Stimulated activated CD4-positive, alpha-beta T cell treated with anti-CD3 and anti-CD28 coated beads, Interleukin-1b, Interleukin-23, amount 100 ng/mL, for 24 hours (primary cell): ENCODE measurements at places on chromosomes 3 and 15.
A peak's percentile ranks its signal among the peaks of the same experiment; 100 is the strongest.

DNA sequence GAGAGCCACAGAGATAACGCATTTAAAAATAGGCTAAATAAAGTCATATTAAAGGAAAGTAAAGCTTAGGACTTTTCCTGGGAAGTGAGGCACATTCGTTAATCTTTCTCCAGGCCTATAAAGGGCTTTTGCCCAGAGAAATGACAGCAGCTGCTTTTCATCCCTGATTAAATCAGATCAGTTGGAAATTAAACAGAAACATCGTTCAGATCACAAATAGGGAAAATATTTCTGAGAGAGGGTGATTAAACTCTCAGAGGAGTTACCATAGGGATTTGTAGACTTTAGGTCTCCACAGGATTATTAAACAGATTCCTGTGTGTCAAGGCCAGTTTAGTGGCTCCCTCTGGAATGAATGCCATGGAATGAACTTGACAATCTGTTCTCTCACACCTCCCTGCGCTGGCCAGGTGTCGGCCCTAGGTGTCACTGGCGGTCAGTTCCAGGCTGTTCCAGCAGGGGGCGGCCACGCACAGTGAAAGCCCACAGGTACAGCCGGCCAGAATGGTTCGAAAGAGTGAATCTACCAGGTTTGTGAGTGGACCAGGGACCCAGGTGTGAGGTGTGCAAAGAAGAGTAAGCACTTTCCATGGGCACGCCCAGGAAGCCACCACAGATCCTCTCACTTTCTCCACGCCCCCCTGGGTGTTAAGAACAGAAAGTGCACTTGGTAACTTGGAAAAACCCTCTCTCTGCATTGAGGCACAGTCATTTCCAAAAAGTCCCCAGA lies 253.0 kb upstream of the RASGRP1 start:
- DNase-seq: peak; percentile 55

- no peak for DNase-seq
Observed at GRCh38 chr3:141055536-141056445, 4.6 kb downstream of the SPSB4 start.

- no peak for DNase-seq
Observed at GRCh38 chr15:80620931-80621330, 74.2 kb upstream of the ABHD17C start.

GRCh38 chr15:60255390-60255789 lies 142.4 kb downstream of the ANXA2 start:
- DNase-seq: no peak

DNA sequence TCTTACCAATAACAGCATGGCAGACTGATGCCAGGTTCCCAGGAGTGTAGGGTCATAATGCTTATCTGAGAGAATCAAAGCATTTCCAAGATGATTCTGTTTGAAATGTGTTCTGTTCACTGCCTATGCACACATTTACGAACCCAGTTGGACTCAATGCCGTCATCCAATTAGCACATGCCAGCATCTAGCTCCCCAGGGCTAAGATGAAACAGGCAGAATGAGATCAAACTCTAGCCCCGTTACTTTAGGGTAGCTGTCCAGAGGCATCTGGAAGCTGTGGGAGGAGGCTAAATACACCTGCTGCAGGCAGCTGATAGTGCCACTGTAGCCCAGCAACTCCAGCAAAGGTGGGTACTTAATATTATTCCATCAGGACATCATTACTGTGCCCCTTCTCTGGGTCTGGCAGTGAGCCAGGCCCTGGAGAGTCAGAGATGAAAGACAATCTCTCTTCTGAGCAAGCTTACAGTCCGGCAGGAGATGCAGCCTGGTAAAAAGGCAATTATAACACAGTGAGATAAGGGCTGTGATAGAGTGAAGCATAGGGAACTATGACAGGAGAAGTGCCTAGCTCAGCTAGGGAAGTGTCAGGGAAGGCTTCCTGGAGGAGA lies 156.4 kb upstream of the PPP2R3A start:
- DNase-seq: no peak

GRCh38 chr3:143822374-143822773 lies 25.9 kb downstream of the SLC9A9 start:
- no peak for DNase-seq

GRCh38 chr3:195440379-195440778 lies 2.4 kb downstream of the ACAP2 start:
- DNase-seq: no peak

DNA sequence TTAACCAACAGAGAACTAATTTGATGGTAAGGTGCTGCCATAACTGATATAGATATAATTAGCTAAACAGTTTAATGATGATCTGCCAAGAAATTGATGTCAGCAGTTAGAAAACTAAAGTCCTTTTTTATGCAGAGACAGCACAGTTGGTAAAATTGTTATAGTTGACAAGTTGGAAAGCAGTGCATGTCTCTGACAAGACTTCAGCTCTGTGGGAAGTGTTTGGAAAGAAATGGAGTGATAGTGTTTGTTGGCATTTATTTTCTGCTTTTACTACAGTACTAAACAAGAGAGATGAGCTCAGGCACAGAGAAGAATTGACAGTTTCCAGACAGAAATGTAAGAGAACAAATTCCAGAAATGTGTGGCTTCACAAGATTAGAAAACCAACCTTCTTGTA lies 523.5 kb upstream of the BCHE start:
- no peak for DNase-seq

- DNase-seq: no peak
Observed at GRCh38 chr3:20488151-20488550, 302.1 kb upstream of the SGO1 start.

DNA sequence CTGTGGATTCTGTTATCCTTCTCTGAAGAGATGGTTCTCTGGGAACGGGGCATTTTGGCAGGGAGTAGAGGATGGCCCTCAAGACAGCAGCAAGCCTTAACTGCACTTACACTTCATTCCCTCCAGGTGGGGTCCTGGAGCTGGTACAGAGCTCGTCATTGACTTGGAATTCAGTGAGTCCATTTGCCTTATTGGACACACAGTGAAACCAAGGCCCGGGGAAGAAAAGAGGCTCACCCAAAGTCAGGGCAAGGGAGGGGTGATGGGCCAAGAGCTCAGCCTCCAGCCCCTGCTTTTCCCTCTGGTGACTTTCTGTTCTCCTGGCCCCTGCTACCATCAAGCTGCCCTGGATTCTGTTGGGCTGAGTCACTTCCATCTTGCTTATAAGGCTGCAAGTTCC lies 125.6 kb downstream of the ETFA start:
- no peak for DNase-seq

GRCh38 chr3:56962206-56962605 lies 98.3 kb upstream of the SPATA12 start:
- no peak for DNase-seq

DNA sequence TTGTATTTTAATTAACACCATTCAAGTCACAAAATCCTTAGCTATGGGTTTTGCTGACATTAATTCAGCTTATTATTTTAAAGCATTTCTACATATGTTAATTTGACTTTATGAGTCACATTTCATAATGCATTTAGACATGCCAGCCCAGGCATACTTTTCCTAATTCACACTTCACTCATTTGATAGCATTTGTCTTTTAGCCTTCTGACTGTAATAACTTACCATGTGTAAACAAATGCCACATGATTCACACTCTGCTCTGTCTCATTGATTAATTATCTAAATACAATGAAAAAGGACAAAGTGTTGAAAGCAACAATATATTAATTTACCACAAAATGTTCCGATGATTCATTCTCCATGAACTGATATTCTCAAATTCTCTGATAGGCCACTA lies 927.8 kb upstream of the EPHA6 start:
- no peak for DNase-seq

GRCh38 chr15:101255615-101256241 lies 3.9 kb upstream of the CHSY1 start:
- DNase-seq: no peak

GRCh38 chr15:96564546-96564945 lies 234.0 kb downstream of the NR2F2 start:
- DNase-seq: no peak

DNA sequence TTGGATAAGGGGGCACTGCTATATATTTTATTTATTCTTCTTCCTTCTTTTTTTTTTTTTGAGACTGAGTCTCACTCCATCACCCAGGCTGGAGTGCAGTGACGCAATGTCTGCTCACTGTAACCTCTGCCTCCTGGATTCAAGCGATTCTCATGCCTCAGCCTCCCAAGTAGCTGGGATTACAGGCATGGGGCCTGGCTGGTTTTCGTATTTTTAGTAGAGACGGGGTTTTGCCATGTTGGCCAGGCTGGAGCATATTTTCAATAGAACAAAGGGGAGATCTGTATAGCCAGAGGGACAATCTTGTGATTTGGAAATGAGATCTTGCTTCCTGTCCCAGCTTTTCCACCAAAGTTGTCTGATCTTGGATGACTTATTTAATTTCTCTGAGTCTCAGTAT lies 133.1 kb upstream of the ABHD17C start:
- no peak for DNase-seq

GRCh38 chr15:68997930-68998777 lies 16.3 kb upstream of the NOX5 start:
- no peak for DNase-seq

GRCh38 chr3:37214076-37214475 lies 39.7 kb upstream of the LRRFIP2 start:
- DNase-seq: no peak

- DNase-seq: no peak
Observed at GRCh38 chr3:22684739-22685138, 518.4 kb upstream of the UBE2E2 start.

- no peak for DNase-seq
Observed at GRCh38 chr3:17456046-17456445, 286.4 kb downstream of the TBC1D5 start.

- no peak for DNase-seq
Observed at GRCh38 chr3:56855856-56856512, 54.2 kb upstream of the ARHGEF3 start.

GRCh38 chr3:116981089-116981488 lies 271.5 kb downstream of the TUSC7 start:
- DNase-seq: no peak

GRCh38 chr15:94119923-94120775 lies 111.2 kb upstream of the MCTP2 start:
- DNase-seq: peak; percentile 1

- DNase-seq: no peak
Observed at GRCh38 chr3:197082871-197083270, 53.3 kb upstream of the MELTF start.

DNA sequence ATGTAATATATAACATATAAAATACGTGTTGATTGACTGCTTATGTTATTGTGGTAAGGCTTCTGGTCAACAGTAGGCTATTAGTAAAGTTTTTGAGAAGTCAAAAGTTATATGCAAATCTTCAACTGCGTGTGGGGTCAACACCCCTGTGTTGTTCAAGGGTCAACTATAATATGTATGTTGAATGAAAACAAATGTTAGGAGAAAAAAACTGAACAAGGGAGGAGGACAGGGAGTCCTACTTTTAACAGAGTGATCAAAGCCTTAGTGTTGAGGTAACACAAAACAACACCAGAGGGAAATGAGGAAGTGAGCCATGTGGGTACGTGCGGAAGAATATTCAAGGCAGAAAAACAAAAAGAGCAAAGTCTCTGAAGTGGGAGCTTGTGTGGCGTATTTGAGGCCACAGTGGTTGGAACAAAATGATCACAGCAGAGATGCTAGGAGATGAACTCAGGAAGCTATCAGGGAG lies 62.5 kb downstream of the SFMBT1 start:
- DNase-seq: peak; percentile 54

DNA sequence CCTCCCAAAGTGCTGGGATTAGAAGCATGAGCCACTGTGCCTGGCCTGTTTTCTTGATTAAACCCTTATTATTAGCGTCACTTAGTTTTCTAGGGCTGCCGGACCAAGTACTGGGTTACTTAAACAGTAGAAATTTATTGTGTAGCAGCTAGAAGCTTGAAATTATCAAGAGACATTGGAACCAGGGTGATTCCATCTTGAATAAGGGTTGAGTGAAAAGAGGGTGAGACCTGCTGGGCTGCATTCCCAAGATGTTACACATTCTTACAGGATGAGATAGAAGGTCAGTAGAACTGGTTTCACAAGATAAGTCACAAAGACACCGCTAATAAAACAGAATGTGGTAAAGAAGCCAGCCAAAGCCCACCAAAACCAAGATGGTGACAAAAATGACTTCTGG lies 18.6 kb upstream of the FSTL1 start:
- DNase-seq: no peak

GRCh38 chr15:51770902-51771301 lies 19.5 kb downstream of the TMOD2 start:
- DNase-seq: no peak
